K562 (cell line): ENCODE measurements at places on chromosomes 12 and 14. TPM values are rescaled to one million over a fixed set of nuclear protein-coding genes. Genes with fewer than 3 reads are reported as not detected.

- peaks cover 9% of the 10 kb centered on the region; the same call in 2 of the 3 replicates for H3K4me1 ChIP-seq
- no peaks in the 10 kb centered on the region for H3K36me3 ChIP-seq
- no peak overlapping the region for H3K4me3 ChIP-seq
- H3K27ac ChIP-seq: no peak overlapping the region
- no peaks in the 10 kb centered on the region for H3K27me3 ChIP-seq
These were observed 185.7 kb upstream of the BTG1 start for GRCh38 chr12:92331383-92331782.

- H3K36me3 ChIP-seq: no peaks in the 10 kb centered on the region
- H3K4me1 ChIP-seq: no peaks in the 10 kb centered on the region
- H3K4me3 ChIP-seq: no peak overlapping the region
- no peak for DNase-seq
- H3K27me3 ChIP-seq: peaks cover 6% of the 10 kb centered on the region
These were observed 21.0 kb upstream of the SERPINA4 start for GRCh38 chr14:94540031-94540794.

DNA sequence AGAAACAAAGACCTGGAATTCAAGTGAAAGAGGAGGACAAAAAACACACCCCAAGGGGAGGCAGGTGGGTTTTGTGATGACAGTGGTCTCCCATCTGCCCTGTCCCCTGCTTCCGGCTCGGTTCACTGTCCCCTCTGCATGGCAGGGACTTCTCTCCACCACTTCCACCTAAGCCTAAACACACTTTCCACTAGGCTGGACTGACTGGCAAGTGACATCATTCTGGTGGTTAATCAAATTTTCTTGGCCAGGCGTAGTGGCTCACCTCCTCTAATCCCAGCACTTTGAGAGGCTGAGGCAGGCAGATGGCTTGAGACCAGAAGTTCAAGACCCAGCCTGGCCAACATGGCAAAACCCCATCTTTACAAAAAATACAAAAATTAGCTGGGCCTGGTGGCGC, 11.9 kb downstream of the PLEKHG6 start:
- H3K4me1 ChIP-seq: peaks cover 27% of the 10 kb centered on the region
- no peak overlapping the region for H3K27ac ChIP-seq
- no peak for DNase-seq
- no peaks in the 10 kb centered on the region; the same call in 1 of the 3 replicates for H3K27me3 ChIP-seq

DNA sequence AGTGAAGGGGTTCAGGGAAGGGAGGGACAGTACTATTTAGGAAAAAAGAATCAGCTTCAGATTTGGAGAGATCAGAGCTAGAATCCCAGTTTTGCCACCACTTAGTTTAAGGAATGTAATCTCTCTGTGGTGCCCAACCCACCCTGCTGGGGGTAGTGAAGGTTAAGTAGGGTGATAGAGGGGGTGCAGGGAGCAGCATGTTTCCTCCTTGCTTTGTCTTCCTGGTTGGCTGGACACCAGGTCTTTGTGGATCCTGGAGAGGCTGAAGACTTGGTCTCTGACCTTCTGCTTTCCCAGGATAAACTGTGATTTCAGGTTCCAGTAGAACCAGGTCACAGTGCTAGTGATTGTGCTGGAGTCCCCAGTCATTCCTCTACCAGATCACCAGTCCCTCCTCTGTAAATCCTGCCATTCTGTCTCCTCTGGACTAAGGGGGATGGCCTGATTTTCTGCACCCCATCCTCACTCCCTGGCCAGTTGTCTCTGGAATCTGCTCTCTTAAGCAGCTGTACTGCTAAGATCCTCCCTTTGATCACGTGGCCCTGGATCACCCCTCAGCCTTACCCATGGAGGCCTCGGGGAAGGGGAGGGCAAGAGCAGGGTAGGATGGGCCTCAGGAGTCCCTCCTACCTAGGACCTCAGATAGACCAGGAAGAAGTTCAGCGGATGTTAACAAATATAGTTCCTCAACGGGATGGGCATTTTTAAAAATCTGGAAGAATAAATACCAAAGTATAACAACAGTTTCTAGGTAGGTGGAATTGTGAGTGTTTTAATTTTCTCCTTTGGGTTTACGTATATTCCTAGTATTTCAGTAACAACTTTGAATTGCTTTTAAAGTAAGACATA, 3.1 kb downstream of the MAP3K12 start:
- H3K36me3 ChIP-seq: no peaks in the 10 kb centered on the region
- peaks cover 54% of the 10 kb centered on the region for H3K4me1 ChIP-seq
- peak; percentile 56 for DNase-seq
- H3K27ac ChIP-seq: no peak overlapping the region
- no peak overlapping the region for H3K4me3 ChIP-seq

TMEM233 gene
- total RNA-seq: 0.04 TPM in 1 of 2 replicates, not detected in the other

GSC gene
- not detected in 2 replicates for total RNA-seq
